ENCODE measurements at places on chromosomes 3 and 15.

- DNase-seq = no peak
Observed at GRCh38 chr3:193407112-193407511, 28.6 kb upstream of the ATP13A5 start.

DNA sequence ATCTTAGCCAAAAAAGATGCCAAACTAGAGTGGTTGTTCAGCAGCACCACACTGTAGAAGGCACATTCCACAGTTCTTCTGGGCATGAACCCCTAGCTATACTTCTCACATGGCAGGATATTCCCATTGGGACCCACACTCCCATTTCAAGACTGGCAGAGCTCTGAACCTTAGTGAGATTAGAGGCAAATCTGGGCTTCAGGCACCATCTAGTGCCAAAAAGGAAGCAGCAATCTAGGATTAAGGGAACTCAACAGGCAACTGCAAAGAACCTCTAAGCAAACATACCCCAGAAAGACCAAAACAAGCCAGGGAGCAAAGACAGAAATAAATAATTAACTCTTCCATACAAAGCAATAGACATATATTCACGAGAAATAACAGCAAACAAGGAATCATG is 66.2 kb downstream of the TAFA4 start:
- no peak for DNase-seq

DNA sequence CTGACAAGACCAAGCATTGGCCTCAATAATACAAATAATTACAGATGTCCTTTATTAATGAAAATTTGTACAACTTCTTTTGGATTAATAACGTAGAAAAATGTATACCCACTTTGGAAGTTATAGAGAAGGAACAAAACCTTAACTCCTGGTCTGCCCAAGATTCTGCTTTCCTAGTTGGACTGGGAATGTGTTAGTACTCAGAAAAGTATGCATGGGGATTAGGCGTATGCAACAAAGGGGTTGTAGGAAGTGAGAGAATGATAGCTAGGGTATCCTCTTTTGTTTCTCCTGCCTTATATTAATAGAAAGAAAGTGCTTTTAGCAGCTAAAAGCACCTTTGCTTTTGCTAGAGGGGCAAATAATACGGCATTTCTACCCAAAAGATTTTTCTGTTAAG is 116.2 kb upstream of the LRRFIP2 start:
- no peak for DNase-seq

DNA sequence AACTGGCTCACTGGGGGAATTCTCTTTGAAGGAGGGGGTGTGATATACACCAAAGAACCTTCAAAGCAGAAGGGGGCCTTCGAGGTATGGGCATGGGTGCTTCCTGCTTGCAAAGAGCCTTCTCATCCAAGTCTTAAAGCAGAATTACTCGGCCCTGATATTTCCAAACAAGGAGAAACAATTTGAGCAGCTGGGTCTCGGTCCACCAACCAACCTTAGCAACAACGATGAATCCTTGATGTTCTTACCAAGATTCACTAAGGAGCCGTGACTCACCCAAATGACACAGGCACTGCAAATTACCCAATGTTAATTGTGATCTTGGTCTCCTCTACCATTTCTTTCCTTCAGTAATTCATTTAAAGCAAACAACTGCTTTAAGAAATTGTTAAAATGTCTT is 7.7 kb downstream of the HOMER2 start:
- DNase-seq = no peak

DNA sequence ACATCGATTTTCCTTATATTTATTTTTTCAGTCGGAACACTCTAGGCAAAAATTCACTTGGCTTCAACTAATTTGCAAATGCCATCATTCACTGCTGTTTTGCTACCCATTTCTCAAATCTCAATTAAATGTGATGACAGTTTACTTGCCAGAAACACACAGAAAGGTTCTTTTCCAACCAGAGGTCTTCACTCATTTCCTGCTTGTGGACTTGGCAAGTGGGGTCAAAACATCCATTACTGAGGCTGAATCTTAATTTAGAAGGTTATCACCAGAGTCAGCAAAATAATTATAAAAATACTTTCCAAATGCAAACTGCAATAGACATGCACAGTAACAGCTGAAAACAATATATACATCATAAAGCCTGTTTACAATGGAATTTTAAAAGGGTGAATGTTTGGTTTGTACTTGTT is 625.4 kb upstream of the TBL1XR1 start:
- no peak for DNase-seq

DNA sequence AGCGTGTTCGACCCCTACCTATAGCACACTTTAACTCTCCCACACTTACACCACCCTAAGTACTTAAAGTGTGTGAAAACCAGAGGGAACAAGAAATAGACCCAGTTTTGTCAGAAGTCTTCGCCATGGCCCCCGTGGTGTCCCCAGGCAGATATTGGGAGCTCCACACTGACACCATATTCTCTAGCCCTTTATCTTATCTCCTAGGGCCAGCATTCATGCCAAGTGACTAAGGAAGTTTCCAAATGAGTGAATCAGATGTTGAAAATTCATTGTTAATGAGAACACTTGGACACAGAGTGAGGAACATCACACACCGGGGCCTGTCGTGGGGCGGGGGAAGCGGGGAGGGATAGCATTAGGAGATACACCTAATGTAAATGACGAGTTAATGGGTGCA is 31.8 kb downstream of the P3H2 start:
- no peak for DNase-seq

- no peak for DNase-seq
Observed at GRCh38 chr3:51393564-51393963, 2.5 kb downstream of the RBM15B start.

DNA sequence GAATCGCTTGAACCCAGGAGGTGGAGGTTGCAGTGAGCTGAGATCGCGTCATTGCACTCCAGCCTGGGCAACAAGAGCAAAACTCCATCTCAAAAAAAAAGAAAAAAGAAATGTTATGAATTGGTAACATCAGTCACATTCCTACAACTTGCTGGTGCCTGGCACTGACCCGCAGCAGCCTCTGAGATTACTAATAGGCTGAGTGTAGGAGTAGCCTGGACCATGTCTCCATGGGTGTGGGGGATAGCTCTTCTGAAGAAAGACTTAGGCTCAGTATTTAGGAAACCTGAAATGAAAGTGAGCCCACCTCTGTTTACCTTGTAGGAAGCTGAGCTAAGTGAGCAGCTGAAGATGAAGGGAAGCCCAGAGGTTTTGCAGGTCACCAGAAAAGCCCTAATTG is 148.3 kb downstream of the LRRC28 start:
- DNase-seq = no peak

GRCh38 chr3:20564966-20565365 is 379.0 kb upstream of the SGO1 start:
- no peak for DNase-seq

GRCh38 chr3:134857776-134858362 is 62.8 kb downstream of the EPHB1 start:
- no peak for DNase-seq

DNA sequence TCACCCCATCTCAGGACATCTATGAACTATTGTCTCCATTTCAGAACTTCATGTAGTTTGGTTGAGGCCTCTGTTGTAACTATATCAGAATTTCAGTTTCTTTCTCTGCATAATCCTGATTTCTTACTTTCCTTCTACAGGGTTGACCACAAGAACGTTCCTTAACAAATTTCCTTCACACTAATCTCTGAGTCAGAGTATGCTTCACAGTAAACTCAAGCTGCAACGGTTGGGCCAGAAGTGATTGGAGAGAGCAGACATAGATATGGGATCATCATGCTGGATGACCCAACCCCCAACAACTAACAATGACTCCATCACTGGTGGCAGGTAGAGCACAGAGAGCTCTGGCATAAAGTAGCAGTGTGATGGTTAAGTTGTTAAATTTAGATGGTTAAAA is 128.8 kb upstream of the OSTN start:
- DNase-seq = no peak

DNA sequence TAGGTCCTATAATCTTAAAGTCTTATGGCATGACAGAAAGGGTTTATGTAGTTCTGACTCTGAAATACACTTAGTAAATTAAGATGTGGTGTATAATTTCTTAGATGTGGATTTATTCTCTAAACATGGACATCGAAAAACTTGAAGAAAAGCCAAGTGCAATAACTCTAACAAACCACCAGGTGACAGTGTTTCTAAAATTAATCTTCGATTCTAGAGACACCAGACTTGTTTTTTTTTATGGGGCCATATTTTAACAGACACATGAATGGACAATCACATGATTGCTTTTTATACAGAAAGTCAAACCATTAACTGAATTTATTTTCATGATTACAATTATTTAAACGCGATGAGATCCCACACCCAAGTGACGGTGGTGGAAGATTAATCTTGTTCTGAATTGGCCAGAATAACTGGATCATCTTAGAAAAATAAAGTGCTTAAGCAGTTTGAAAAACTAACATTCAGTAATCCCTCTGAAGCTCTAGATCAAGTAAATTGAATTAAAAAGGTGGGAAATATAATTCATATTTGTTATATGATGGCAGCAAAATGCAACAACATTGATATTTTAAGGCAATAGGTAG is 305.1 kb downstream of the LSAMP start:
- no peak for DNase-seq

DNA sequence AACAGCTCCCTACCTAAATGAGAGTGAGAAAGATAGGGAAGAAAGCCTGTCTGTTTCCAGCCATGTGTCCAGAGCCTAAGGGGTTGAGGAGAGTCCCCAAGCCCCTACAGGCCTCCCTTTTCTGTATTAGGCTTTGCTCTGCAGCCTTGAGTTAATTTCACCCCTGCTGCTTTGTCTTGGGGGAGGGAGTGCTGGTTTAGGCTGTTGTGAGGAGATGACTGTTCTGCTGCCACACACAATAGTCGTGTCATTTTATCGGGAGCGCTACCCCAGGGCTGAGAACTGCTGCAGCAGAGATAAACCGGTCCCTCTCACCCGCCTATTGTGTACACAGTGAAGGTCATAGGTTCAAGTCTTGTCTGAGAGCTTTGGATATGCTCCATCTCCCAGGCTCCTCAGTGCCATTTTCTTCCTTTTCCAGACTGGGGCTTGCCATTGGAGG is 1.4 kb downstream of the ZNF609 start:
- DNase-seq = no peak

GRCh38 chr15:36601497-36601932 is 22.1 kb downstream of the CDIN1 start:
- DNase-seq = no peak

- no peak for DNase-seq
Observed at GRCh38 chr3:127180859-127181258, 12.1 kb upstream of the PRR23E start.

- DNase-seq = no peak
Observed at GRCh38 chr3:42302924-42303634, 37.1 kb upstream of the CCK start.

- no peak for DNase-seq
Observed at GRCh38 chr15:38059665-38060064, 125.2 kb downstream of the TMCO5A start.

DNA sequence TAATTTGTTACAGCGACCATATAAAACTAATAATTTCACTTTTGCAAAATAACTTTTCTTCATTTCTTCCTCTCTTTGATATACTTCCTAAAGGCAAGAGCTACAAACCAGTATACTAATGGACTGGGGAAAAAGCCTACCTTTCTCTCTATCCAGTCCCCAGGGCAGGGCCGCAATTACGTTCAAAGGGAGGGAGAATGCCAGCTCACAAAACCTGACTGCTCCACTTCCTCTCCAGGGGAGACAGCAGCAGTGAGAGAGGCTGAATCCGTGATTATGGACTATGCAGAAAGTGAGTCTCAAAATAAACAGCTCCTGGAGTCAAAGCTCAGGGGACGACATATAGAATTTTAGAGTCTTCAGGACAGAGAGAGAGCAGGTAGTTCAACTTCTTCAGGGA is 126.9 kb upstream of the HES1 start:
- DNase-seq = no peak

DNA sequence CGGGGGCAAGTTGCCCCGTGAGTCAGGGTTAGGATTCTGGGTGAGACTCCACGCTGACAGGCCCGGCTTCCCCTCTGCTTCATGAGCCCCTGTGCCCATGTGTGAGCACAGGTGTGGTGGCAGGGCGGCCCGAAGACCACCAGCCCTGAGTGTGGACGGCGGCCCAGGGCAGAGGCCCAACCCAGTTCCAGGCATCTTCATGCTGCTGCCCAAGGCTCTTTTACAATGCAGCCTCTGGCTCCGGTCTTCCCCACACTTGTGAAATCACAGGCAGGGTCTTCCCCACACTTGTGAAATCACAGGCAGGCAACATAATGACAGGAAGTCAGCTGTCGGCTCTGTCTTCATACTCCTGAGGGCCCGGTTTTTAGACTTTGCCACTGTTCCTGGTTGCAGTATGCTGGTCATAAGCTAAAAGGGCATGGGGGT is 78.8 kb downstream of the AAGAB start:
- no peak for DNase-seq

GRCh38 chr3:73072634-73073033 is 11.2 kb downstream of the EBLN2 start:
- no peak for DNase-seq

- DNase-seq = no peak
Observed at GRCh38 chr3:473033-473800, 276.7 kb downstream of the CHL1 start.

- DNase-seq = no peak
Observed at GRCh38 chr15:81304226-81304625, 19.7 kb downstream of the STARD5 start.
